ENCODE measurements at places on chromosomes 3 and 15.
A peak's percentile ranks its signal among the peaks of the same experiment; 100 is the strongest.

DNA sequence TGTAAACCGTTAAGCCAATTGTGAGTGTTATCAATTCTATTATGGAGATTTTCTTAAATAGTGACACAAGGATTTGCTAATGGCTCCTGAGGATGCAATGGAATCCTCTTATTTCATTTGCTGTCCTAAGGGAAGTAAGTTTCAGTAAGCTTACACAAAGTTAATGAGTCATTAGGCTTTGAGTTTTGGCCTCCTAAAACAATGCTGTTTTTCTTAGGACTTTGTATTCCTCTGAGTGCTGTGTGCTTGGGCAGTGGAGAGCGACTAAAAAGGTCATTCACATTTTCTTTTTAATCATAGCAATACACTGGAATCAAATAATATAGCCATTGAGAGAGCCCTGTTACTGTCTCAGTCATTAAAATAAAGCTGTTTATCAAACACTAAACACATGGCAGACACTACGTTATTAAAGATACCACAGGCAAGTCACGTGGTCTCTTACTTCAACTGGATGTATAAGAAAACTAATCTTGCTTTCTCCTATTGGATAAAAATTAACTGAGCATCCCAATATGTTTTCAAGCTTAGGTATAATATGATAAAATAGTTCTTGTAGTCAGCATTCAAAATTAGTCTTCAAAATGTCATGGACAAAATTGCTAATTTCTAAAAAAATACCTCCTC lies 290.8 kb downstream of the NLGN1 start:
- DNase-seq = no peak

DNA sequence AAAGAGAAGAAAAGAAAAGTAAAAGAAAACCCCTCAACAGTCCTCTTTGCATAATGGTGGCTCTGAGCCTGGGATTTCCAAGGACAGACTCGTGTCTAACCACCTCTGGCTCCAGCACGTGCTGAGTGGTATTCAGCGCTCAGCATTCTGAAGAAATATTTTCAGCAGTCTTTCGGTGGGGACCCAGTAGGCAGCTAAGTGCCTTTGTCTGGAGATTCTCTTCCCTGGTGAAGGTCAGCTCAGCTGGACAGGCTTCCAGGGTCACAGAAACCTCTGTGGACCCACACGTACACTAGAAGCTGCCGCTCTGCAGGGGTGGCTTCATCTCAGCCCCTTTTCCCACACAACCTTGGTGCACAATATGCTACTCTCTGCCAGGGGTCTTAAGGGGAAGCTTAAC lies 36.0 kb downstream of the CCDC32 start:
- DNase-seq = no peak

DNA sequence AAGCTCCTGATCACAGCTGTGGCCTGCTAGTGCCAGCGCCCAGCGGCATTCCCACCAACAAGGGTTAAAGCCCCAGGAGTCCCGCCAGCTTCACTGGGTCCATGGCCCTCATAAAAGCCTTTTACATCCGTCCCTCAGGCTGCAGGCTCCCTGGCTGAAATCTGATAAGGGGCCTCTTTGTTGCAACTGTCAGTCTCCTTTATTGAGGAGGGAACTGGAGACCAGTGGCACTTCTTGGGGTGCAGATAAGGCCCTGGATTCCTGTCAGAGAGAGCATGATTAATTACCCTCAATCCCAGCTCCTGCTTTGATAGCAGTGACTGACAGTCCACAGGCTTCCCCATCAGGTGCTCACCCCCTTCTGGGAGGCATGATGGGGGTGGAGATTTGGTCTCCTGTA lies 30.9 kb upstream of the CLK3 start:
- no peak for DNase-seq

DNA sequence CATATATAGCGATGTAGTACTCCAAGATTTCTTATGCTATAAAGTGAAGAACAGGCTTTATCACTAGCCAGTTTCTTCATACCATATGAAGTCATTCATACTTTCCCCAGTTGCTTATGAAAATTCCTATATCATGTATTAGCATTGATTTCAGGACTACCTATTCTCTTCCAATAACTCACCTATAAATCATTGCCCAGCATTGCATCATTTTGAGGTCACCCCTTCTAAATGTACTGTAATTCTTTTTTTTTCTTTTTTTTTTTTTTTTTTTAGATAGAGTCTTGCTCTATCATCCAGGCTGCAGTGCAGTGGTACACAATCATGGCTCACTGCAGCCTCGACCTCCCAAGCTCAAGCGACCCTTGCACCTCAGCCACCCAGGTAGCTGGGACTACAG lies 27.1 kb downstream of the RTP3 start:
- no peak for DNase-seq

- DNase-seq = no peak
These were observed 2.1 kb upstream of the BRPF1 start for GRCh38 chr3:9729419-9729818.

- no peak for DNase-seq
These were observed 139.9 kb upstream of the TLE3 start for GRCh38 chr15:70237626-70238025.

DNA sequence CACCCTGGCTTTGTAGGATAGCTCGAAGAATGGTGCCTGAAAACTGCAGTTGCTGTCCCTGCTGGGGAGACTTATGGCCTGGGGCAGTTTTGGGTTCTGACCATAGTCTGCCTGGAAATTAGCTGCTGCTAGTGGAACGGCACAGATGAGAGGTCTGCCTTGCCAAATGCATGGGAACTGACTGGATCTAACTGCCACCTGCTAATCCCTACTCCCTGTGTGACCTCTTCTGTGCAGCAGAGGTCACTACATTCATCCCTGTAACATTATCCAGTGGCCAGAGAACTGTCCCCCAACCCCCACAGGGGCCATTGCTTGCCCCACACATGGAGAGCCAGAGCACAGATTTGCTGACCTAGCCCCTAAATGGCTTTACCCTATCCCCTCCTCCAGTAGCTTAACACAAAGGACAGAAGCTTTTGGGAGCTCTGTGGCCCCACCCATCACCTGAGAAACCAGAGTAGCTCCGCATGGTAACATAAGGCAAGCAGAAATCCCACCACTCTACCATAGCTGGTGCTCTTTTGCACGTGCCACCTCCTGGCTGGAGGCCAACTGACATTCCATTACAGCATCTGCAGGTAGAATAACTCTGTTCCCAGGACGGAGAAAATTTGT lies 840.0 kb downstream of the EPHA3 start:
- no peak for DNase-seq

- DNase-seq = peak; percentile 26
These were observed 1.0 kb downstream of the PRKCD start for GRCh38 chr3:53161820-53162671.

GRCh38 chr3:116102037-116102436 lies 343.2 kb downstream of the LSAMP start:
- DNase-seq = no peak

- DNase-seq = no peak
These were observed 16.3 kb downstream of the SV2B start for GRCh38 chr15:91116113-91117067.

- DNase-seq = no peak
These were observed 15.0 kb downstream of the KIF7 start for GRCh38 chr15:89640245-89640644.

DNA sequence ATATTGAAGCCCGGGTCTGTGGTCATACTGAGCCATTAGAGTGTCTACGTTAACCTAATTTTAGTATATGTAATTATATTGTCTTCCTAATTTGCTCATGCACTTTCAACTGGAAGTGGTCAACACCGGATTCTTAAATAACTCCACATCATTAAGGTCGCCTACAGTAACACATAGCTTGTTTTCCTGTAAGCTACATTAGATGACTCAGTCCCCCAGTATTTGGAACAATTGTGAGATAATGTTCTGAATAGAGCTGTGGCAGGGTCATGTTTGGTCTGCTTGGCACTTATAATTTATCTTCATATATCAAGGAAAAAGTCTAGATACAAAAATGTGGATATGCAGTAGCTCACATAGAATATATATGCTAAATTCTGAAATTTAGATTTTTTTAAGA lies 486.2 kb downstream of the IGSF11 start:
- no peak for DNase-seq

- no peak for DNase-seq
These were observed 19.4 kb upstream of the SPTBN5 start for GRCh38 chr15:41913256-41913655.

GRCh38 chr3:46141813-46142212 lies 66.3 kb downstream of the CCR1 start:
- no peak for DNase-seq

DNA sequence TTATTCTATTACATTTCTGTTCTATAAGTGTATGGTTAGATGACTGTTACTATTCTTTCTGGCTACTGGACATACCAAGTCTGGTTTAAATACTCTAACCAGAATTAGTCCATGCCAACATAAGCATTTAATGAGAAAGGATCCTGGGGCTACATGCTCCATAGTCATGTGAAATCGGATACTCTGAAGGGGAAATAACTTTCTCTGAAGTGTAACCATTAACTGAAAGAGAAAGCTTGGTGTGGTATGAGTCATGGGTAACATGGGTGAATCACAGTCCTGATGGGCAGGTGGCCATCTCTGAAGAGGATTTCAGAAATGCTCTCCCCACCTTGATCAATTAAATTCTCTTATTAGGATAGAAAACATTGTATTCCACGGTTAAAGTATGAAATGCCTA lies 69.4 kb downstream of the FHIT start:
- no peak for DNase-seq

DNA sequence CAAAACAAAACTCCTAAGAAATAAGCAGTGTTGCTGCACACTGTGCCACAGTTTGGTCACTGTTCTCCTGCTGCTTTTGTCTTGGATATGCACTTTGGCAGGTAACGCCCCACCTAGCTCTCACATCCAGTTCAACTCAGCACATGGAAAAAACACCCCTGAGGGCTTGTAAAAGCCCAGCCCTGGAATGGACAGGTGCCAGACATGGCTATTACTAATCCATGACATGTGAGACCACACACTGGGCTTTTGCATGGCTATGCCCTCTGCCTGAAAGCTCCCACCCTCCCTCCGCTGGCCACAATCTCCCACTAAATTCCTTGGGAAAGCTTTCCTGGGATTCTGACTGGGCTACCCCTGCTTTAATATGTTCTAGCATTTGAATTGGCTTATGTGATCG lies 24.7 kb upstream of the ZBED2 start:
- no peak for DNase-seq

- peak; percentile 13 for DNase-seq
These were observed 30.6 kb upstream of the GPR160 start for GRCh38 chr3:170007031-170007663.

GRCh38 chr15:42915654-42916315 lies 4.8 kb downstream of the TTBK2 start:
- DNase-seq = no peak

DNA sequence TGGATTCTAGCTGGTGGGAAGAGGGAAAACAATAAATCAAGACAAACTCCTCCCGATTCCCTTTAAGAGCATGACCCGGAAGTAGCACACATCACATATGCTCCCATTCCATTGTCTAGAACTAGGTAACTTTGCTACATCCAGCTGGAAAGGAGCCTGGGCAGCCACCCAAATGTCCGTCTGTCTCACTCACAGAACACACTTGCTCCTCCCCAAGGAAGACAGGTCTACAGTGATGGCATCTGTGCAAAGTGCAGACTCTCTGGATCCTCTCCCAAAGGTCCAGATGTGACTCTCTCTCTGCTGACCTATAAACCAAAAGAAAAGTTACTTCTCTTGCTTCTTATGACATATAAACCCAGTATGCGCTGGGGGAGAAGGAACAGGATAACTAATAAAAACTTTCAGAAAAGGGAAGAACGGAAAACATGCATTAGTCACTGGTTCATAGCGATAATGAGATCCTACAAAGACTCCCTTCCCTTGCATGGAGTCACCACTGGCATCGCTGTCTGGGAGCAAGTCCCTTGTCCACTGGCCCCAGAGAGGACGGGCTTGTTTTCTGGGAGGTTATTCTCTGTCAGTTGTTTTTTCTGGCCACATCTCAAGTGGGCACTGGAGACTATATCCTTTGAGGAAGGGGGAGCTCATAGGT lies 29.8 kb upstream of the EPHB3 start:
- DNase-seq = no peak

DNA sequence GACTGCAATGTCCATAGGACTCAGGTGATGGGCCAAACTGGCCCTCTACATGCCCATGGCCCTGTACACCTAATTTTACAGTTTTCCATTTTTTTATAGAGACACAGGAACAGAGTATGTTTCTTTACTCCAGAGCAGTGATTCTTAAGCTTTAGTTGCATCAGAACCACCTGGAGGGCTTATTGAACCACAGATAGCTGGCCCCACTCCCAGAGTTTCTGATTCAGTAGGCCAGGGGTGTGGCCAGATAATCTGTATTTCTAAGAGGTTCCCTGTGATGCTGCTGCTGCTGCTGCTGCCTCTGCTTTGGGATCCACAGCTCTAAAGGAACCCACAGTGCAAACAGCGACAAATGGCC lies 5.1 kb downstream of the RBP1 start:
- DNase-seq = no peak

GRCh38 chr3:123696808-123697207 lies 112.0 kb upstream of the HACD2 start:
- DNase-seq = no peak

GRCh38 chr15:93144463-93145236 lies 55.6 kb upstream of the RGMA start:
- DNase-seq = no peak

- DNase-seq = no peak
These were observed 19.8 kb downstream of the C3orf62 start for GRCh38 chr3:49257187-49257586.

GRCh38 chr3:79002465-79003372 lies 765.1 kb downstream of the ROBO1 start:
- no peak for DNase-seq

GRCh38 chr15:58535894-58536293 lies 104.1 kb downstream of the LIPC start:
- DNase-seq = no peak

DNA sequence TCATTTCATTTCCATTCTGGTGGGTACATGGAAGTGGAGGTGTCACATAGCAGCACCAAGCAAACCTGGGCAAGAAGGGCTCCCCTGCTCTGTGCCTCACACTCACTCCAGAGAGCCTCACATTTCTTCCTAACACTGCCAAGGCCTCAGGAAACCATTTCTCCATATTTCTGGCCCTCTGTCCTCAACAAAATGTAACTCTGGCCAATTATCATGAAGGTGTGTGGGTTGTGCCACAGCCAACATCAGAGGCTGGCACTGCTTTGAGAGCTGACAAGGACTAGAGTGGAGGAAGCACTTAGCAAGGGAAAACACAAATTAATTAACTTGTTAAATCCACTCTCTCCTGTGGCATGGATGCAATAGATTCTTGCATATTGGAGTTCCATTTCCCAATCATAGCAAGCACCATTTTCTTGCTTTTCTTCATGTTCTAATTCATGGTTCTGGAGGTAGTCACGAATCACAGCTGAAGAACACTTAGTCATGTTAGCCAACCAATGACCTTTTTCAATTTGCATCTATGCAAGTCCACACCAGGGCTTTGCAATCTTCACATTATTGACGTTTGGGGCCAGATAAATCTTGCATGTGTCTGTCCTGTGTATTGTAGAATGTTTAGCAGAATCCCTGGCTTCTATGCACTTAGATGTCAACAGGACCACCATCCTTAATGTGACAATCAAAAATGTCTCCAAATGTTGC lies 241.1 kb downstream of the PLCL2 start:
- DNase-seq = no peak

Data from activated CD4-positive, alpha-beta T cell treated with anti-CD3 and anti-CD28 coated beads, Interleukin-2, amount 50 U/mL, for 1 hour (primary cell).